M059J (cell line): ENCODE measurements at places on chromosomes 2 and 18.

- DNase-seq, result no peak
Measured at GRCh38 chr2:173387079-173387478, 32.4 kb downstream of the CDCA7 start.

DNA sequence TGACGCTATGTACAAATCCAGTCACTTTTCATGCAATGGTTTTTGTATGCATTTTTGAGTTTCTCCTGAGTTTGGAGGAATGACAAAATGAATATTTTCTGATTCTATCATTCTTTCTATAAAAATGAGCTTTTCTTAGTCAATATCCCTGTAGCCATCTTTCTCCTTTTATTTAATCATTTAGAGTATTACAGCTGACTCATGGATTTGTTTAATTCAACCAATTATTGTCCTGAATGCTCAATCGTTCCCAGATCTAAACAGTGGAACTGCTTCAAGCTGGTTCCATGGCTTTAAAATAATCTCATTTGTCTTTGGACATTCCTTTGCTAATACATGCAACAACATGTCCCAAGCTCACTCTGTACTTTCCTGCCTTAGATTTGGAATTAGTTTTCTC, 368.8 kb downstream of the ADCYAP1 start:
- DNase-seq, result no peak

- DNase-seq, result peak; percentile 76
Measured at GRCh38 chr18:10378688-10379420, 75.6 kb upstream of the APCDD1 start.

- DNase-seq, result peak; percentile 18
Measured at GRCh38 chr2:21317131-21317530, 193.4 kb downstream of the TDRD15 start.

- DNase-seq, result no peak
Measured at GRCh38 chr18:9275890-9276289, 58.7 kb upstream of the TWSG1 start.

DNA sequence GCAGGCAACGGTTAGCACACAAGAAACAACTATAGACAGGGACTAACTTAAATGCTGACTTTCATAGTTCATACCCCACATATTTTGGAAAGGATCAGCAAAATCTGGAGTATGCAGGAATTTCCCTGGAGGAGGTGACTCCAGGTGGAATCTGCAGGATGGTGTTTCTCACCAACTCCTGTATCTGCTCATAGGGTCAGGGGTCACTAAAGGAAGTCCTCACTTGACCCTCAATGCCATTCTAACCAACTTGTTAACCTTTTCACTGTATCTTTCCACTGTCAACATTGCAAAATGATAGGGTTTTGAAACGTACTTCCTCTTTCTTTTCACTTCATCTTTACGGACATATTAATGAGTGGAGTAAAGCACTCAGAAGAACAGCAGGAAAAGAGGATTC, 207.0 kb upstream of the CXCR4 start:
- no peak for DNase-seq

DNA sequence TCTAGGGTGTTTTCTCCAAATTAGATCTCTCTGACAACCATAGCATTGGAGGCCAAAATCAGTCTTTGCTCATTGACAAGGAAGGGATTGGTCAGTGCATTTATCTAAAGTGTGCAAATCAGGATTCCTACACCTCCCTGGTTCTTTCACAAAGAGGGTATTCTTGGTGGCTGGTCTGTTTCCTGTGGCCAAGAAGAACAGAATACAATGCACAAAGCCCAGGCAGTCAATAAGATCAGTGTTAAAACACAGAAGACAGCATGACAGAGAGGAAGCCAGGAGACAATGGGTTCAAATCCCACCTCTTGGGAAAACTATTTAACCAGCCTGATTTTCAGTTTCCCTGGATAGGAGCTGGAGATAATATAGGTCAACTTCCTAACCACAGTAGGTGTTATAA, 46.1 kb upstream of the THOC1 start:
- no peak for DNase-seq

DNA sequence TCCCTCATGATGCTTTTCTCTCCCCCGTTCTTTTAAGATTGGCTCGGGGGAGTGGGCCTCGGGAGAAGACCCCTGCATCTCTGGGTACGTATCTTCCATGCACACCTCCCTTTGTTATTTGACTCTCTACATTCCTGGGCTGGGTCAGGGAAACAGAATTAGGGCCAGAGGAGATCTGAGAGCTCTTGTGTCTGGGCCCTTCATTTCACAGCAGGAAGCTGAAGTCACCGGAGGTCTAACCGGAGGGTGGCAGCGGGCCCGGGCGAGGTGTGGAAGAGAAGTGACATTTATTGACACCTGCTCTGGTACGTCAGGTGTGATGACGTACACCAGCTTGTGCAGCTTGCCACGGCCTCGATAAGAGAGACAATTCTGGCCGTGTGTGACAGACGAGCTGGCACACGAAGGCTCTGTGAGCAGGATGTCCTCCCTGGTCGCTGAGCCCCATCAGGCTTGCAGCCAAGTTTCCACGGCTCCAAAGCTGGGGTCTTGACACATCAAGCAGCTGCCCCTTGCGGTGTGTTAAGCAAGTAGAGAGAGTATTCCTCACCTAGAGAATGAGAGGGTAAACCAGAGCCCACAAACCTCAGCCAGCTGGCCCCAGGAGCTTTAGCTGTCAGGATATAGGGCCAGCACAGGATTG, 30.4 kb downstream of the TOGARAM2 start:
- DNase-seq, result no peak

GRCh38 chr2:45121236-45121927, 112.1 kb upstream of the SIX2 start:
- DNase-seq, result peak; percentile 48

- no peak for DNase-seq
Measured at GRCh38 chr2:120219291-120219690, 3.9 kb downstream of the TMEM185B start.

GRCh38 chr2:79083597-79084251, 4.1 kb downstream of the REG1B start:
- DNase-seq, result no peak

- DNase-seq, result no peak
Measured at GRCh38 chr2:219733746-219734145, 106.3 kb downstream of the SLC4A3 start.

GRCh38 chr18:55483266-55483871, 104.6 kb downstream of the TCF4 start:
- no peak for DNase-seq

DNA sequence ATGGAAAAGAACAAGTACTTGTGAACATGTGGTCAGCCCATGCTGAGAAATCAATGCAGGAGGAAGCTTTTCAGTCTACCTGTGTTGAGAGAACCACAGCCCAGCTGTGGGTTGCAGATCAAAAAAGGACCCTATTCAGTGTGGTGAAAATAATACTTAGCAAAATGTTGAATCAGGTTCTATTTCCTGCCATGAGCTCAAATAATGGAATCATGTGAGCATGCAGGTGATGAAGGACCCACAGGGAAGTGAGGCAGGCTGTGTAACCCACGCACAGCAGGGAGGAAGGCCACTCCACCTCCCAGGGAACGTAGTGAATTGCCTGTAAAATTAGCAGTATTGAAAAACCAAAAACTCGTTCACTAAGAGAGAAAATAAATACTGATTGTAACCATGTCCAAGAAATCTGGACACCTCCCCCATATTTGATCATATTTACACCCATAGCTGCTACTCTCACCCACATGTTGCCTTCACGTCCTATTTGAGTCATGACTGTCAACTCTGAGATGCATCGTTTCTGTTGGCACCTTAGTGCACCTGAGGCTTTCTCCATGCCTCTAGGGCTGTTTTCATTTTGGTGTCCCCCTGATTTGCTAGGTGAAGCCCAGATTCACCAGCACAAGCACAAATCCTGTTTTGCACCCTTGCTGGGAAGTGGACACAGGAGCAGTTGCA, 20.5 kb upstream of the BCL2L11 start:
- DNase-seq, result no peak

DNA sequence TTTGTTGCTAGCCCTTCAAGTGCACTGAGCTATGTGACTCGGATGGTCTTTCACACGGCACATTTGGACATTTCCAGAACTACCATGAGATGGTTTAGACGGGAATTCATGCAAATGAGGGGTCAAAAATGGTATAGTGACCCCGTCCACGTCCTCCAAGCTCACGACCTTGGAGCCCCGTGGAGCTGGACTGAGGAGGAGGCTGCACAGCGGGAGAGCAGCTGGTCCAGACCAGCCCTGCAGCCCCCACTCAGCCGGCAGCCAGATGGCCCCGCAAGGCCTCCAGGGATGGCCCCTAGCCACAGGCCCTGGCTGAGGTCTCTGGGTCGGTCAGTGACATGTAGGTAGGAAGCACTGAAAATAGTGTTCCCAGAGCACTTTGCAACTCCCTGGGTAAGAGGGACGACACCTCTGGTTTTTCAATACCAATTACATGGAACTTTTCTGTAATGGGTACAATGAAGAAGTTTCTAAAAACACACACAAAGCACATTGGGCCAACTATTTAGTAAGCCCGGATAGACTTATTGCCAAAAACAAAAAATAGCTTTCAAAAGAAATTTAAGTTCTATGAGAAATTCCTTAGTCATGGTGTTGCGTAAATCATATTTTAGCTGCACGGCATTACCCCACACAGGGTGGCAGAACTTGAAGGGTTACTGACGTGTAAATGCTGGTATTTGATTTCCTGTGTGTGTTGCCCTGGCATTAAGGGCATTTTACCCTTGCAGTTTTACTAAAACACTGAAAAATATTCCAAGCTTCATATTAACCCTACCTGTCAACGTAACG, 88.8 kb downstream of the EPAS1 start:
- DNase-seq, result peak; percentile 17

DNA sequence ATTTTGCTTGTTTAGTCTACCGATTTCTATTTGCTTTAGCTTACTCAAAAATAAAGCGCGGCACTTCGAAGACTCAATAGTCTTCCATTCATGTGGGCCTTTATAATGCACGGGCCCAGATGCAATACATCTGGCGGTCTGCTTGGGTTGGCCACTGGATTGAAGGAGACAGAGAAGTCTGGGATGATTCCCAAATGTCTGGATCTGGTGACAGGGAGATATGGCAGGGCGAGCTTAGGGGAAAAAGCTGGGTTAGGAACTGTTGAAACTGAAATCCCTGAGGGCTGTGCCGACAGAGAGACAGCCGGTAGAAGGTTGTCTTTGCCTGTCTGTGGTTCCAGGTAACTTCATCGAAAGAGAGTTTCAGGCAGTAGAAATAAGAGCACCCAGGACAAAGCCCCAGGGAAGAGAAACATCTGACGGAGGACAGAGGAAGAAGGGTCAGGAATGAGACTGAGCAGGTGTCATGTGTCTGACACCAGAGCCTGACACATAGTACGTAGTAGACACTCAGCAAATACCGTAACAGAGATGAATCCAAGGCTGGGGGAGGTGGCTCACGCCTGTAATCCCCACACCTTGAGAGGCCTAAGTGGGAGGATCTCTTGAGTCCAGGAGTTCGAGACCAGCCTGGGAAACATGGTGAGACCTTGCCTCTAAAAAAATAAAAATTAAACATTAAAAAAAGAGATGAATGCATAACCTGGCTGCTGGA, 13.6 kb downstream of the CLUL1 start:
- no peak for DNase-seq

DNA sequence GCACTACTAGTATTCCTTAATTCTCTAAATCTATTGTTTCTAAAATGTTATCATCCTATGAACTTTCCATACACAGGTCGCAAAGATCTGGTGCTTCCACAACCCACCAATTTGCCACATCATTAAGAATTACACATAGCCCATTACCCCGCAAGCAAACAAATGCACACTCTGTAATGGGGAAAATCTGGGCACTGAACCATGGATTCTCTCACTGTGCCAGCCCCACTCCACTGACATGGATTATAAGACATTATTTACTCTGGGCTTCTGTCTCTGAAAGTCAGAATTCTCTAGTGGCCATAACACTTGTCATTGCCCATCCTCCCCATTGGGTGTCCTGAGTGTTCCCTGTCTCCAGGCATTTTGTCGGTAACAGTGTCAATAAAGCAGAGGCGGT, 537.1 kb downstream of the EPHA4 start:
- no peak for DNase-seq

DNA sequence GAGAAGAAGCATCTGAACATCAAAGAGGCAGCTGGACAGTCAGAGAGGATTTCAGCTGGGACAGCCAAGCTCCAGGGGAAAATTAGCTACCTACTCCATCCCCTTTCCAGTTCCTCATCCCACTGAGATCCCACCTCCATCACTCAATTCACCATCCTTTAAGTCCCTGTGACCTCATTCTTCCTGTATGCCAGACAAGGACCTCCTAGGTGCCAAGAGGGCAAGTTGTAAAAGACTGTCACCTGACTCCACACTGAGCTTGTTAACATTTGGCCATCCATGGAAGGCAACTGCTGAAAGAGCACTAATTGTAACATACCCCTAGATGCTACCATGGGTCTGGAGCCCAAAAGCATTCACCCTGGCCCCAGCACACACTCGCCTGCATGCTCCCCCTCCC, 97.8 kb downstream of the KYNU start:
- no peak for DNase-seq

DNA sequence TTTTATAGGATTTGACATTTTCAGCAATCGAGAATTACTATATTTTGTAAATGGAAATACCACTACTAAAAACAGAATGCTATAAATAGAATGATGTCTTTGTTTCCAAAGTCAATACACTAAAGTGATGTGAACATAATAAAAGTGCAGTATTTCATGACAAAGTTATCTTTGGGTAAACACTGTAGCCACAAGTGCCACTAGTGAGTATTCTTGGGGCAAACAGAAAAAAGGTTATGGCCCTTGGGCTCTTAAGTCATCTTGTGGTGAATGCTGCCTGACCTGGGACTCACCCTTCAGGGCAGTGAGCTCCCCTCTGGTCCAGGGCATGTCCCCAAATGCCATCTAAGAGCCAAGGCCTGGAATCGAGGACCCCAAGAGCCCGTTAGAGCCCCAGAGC, 99.2 kb upstream of the KYNU start:
- DNase-seq, result peak; percentile 55
